ENCODE measurements at places on chromosomes 12 and 14.

GRCh38 chr12:32344047-32344446 lies 55.3 kb upstream of the FGD4 start:
- ATAC-seq, result no peak

DNA sequence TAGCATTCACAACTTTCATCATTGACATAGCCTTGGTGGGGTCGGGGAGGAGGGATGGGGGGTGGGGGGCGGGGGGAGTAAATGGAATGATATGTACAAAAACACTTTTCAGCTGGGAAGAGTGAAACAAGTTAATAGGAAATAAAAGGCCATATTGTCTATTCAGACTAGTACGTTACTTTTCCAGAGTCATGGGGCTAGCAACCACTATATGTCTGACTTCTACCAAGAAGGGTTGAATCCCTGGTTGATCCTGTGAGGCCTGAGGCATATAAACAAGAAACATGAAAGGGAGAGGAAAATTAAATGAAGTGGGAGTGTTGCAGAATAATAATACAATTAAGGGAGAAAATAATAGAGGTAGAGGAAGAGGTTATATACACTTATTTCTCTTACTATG lies 225.5 kb downstream of the ERC1 start:
- ATAC-seq, result peak; percentile 51

GRCh38 chr14:103260629-103261124 lies 73.4 kb upstream of the EIF5 start:
- ATAC-seq, result peak; percentile 90

DNA sequence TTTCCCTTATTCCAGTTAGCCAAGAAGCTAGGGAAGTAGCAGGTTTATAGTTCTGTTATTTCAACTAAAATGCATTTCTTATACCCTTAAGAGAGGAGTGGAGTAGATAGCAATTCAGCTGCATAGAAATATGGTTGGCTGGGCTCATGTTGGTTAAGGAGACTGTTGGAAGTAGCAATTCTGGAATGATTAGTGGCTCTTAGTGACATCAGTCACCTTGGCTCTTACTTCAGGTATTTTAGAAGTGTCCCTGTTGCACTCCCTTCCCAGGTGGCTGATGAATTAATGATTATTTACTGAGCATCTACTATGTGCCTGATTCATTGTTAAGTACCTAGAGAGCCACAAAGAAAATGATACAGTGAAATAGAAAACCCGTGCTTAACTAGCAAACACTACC lies 128.1 kb downstream of the MGST1 start:
- ATAC-seq, result no peak

- peak; percentile 40 for ATAC-seq
These were observed 441 bp downstream of the E2F7 start for GRCh38 chr12:77064896-77065360.

- ATAC-seq, result no peak
These were observed 58.0 kb upstream of the PARP11 start for GRCh38 chr12:3931206-3931605.

DNA sequence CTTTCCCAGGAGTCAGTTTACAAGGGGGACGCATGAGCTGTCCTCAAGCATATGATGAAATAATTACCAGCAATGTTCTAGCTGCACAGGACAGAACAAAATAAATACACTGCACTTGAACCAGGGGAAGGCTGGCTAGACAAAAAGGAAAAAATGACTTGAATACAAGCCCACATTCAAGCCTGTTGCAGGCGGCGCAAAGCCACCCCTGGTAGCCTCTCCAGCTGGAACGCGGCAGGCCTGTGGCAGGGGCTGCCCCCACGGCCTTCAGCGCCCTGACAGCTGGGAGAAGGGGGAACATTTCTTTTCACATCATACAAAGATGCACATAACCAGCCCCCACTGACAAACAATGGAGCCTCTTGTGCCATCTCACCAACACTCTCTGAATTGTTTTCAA lies 57.1 kb downstream of the TRAFD1 start:
- ATAC-seq, result no peak

GRCh38 chr14:36467332-36467731 lies 52.7 kb downstream of the NKX2-1 start:
- ATAC-seq, result no peak

- peak; percentile 79 for ATAC-seq
These were observed 41.3 kb downstream of the MED13L start for GRCh38 chr12:116236148-116236731.

- ATAC-seq, result 0 out of 3 replicates have a peak, but pooled peaks have one; percentile 31
These were observed 243.4 kb upstream of the PELI2 start for GRCh38 chr14:55874785-55875184.

DNA sequence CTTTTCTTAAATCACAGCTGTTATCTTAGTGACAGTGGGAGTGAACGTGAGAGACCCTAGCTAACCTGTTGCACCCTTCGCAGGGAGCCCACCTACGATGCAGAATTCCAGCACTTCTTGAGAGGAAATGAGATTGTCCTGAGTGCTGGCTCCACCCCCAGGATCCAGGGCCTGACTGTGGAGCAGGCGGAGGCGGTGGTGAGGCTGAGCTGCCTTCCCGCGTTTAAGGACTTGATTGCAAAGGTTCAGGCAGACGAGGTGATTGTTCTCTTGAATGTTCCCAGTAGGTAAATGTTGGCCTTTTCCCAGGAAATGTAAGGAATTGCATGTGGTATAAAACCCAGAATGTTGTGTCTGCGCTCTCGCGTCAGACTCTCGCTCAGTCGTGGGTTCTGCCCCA lies 46.7 kb downstream of the HSP90AA1 start:
- ATAC-seq, result no peak

DNA sequence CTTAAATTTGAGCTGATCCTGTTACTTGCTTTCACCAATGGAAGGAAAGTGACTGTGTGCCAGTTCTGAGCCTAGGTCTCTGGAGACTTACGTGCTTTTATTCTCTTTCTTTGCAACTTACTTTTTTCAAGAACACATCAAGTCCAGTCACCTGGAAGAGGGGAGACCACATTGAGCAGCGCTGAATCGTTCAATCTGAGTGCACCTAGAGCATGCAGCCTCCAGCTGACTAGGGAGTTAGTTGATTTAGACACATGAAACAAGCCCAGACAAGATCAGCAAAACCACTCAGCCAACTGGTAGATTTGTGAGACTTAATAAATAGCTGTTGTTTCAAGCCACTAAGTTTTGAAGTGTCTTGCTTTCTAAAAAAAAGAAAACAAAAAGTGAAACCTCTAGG lies 1014.8 kb upstream of the FBXO33 start:
- ATAC-seq, result no peak

DNA sequence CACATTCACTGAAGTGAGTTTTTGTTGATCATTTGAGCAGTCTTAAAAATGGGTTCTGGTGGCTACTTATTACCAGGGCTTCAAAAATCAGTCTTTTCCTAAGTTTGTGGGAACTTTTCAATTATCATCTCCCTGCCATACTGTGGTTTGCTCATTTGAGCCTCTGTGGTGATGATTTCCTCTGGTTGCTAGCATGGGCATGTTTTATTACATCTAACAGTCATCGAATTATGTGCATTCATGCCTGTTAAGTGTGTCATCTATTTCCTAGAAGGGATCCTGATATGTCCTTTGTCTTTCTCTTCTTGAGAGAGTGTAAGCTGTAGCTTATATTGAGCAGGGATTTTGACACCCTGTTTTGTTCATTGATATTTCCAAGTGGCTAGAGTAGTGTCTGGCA lies 116.8 kb downstream of the WIF1 start:
- ATAC-seq, result no peak

GRCh38 chr12:90706036-90706435 lies 248.9 kb downstream of the CCER1 start:
- ATAC-seq, result no peak

- ATAC-seq, result no peak
These were observed 1169.4 kb downstream of the GALC start for GRCh38 chr14:86823581-86823980.

DNA sequence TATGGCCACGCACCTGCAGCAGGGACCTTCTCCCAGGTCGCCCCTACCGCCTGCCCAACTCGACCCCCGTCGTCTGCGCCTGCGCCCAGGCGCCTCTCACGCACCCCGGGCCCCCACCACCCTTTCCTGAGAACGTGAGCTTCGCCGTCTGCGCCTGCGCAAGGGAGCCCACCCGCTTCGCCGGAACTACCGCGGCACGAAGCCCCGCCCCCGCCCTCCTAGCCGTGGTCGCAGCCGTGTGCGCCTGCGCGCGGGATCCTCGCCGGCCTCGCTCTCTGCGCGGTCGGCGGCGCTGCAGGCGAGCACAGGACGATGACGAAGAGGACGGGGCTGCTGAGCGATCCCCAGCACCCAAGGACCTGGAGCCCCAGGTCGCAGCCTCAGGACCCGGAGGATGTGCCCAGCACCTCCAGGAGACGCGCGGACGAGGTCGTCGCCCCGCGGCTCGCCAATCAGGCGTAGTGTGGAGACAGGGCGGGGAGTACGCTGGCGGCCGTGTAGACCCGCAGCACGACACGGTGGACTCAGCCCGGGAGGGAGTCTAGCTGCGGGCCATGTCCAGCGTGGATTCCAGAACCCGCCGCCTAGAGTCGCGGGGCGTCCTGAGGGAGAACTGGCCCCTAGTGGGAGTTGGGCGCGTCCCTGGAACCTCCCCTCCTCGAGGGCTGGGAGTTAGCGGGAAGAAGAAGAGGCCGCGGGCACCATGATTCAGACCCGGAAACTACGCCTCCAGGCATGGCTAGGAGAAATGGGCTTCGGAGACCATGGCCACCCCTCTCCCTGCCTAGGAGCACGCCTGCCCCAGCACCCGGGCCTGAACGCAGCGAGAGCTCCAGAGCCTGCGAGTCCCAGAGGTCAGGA lies 1120.8 kb upstream of the TMEM132C start:
- peak; percentile 92 for ATAC-seq

DNA sequence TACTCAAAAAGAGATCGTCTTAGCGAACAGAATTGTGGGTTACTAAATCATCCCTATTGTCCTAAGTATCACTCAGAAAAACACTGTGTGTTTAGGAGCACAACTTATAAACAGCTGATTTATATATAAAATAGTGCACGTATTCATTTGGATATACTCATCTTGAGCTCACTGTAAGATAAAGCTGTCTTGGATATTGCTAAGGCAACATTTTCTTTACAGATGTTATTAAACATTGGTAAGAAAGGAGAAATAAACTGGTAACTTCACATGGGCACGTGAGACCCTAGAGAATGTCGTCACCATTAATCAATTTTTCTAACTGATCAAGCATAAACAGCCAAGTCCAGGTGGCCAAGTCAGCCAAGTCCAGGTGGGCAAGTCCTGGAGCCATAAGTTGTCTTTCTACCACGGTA lies 1.7 kb downstream of the PAWR start:
- no peak for ATAC-seq

- ATAC-seq, result no peak
These were observed 81.1 kb downstream of the SMOC1 start for GRCh38 chr14:69960296-69960695.
